ENCODE measurements at places on chromosomes 4 and X.

DNA sequence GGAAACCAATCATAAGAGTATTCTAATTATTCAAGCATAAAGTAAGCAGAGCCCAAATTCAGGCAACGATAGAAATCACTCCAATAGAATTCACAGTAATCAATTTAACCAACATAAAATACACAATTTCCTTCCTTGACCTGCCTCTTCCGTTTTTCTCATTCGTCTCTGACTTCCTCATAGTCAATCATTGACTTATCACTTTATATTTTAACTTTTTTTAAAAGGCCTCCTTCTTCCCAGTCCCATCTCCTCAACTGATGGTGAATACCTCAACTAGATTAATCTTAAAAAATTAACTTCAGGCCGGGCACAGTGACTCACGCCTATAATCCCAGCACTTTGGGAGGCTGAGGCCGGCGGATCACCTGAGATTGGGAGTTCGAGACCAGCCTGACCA, 13.3 kb downstream of the CNOT6L start:
- no peak for DNase-seq

DNA sequence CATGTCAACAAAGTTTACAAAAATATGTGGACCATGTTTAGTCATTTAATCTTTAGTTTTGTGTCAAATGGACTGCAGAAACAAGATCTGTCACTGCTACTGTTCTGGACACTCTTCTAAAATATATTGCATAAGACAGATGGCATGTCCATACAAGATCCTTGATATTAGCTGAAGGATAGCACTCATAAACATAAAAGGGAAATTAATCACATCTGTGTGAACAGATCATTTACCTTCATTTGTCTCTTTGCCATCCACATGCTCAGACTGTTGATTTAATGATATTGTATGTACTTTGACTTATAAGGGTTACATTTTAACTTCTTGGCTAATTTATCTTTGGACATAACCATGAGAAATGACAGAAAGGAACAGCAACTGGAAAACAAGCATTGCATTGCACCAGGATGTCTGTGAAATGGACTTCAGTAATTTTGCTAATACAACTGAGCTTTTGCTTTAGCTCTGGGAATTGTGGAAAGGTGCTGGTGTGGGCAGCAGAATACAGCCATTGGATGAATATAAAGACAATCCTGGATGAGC, at the start of gene UGT2B7:
TSS of gene UGT2B7 (plus strand) at position 364 of the 546 bp plus-strand sequence. CDS start at position 411, 47 bp downstream.
- no peak for DNase-seq

- DNase-seq, result no peak
Observed at GRCh38 chr4:31923634-31924033, 1203.5 kb downstream of the PCDH7 start.

DNA sequence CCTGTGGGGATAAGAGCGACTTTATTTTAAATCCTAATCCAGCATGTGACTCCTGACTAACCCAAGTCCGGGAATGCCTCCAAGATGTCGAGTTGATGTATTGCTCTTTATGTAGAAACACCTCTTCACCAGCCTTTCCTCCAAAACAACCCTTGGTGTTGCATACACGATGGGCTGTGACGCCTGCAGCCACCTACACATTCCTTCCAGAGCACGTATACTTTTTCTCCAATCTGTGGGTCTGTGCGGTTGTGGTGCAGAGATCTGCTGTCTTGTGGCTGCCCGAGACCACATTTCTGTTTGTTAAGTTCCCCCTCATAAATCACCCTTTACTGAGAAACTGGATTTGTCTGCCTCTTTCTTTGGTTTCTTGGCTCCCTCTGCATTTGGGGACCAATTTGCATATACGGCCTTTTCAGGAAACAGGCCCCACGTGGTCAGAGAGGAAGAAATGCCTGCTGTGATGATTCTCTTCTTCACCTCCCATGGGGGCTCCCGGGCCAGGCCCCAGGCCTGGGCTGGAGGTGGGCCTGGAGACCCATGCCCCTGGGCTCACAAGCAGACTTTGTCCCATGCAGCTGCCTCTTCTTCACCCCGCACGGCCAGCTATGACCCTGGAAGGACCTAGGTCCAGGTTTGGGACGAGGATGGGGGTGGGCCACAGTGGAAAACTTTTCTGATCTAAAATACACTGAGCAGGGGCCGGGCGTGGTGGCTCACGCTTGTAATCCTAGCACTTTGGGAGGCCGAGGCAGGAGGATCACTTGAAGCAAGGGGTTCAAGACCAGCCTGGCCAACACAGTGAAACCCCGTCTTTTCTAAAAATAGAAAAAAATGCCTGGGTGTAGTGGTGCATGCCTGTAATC, 21.4 kb upstream of the AFAP1 start:
- DNase-seq, result no peak

- no peak for DNase-seq
Observed at GRCh38 chrX:138771047-138771446, 59.5 kb upstream of the FGF13 start.

GRCh38 chrX:109997786-109998452, 5.0 kb upstream of the TMEM164 start:
- no peak for DNase-seq

- no peak for DNase-seq
Observed at GRCh38 chr4:30056016-30056766, 664.0 kb upstream of the PCDH7 start.

DNA sequence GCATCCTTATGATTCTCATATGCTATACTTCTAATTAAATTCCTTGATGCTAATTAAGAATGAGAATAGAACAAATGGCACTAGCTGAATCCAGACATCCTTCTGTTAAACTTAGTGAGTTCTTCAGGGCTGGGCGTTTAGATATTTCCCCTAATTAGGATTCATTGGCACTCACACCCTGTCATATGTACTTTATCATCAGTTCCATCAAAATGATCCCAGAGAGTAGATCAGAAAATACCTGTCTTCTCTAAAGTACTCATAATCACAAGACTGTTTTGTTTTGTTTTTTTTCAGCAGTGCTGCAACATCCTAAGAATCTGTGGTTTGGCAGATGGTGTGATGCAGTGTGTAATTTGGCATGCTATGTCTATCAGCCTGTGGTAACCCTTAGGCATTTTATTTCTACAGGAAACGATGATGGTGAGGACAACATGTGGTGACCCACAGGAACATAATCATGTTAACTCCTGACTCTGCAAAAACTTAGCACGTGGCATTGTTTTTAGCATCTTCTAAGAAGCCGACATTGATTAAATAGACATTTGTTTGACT, 2528.4 kb downstream of the ARAP2 start:
- no peak for DNase-seq

- DNase-seq, result no peak
Observed at GRCh38 chr4:165355900-165356300, 22.9 kb upstream of the CPE start.

- no peak for DNase-seq
Observed at GRCh38 chr4:140109292-140109691, 44.7 kb downstream of the MAML3 start.

- DNase-seq, result no peak
Observed at GRCh38 chrX:39995457-39995856, 102.3 kb downstream of the BCOR start.

- DNase-seq, result no peak
Observed at GRCh38 chr4:106201373-106201772, 114.6 kb downstream of the TBCK start.

DNA sequence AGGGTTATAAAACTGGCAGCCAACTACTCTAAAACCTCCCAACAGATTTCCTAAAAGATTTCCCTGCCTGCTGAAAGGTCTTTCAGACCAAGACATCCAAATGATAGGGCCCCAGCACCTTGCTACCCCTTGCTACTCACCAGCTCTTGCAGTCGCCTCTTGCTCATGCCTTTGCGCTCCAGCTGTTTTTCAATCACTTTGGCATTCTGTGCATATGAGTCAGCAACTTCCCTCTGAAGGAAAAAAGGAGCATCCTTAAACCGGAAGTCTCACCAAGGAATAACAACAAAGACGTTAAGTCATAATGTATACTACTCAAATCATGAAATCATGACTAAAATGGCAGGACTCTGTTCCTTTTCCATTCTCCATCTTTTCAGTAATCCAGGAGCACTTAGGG, 24.0 kb downstream of the STEEP1 start:
- DNase-seq, result no peak

- no peak for DNase-seq
Observed at GRCh38 chr4:89800527-89801103, 36.3 kb downstream of the SNCA start.

DNA sequence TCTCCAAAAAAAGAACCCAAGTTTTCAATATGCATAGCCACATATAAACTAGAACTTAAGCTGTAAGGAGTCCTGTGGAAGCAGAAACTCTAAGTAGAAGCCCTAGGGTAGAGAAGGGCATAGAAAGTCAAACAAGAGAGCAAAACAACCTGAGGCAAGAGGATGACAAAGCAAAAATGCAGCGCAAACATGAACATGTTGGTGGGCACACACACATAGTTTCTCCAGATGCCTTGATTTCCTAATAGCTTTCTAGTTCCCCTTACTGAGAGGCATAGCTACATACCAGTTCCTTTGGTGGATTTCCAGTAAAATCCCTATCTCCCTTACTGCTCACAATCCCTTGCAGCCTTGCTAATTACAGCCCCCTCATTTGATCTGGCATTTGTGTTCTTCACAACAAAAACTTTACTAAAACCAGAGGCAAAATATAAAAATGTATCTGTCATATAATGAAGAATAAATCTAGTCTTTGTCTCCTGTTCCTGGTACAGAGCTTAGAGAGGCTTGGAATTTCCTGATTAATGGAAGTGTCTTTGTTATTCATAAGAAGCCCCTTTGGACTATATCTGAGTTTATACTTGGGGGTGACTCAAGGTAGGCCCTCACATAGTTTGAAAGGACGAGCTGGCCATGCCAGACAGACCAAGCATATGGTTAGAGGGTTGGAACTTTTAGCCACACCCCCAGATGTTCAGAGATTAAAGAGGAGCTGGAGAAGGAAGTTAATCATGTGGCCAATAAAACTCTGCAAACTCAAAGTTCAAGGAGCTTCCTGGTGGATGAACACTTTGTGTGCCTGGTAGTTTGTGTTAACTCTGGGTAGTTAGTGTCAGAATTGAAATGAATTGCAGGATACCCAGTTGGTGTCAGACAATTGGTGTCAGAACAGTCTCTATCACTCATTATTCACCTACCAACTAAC, 52.7 kb upstream of the ZCCHC13 start:
- no peak for DNase-seq

GRCh38 chr4:8029689-8030088, 90.0 kb upstream of the AFAP1 start:
- DNase-seq, result no peak

- DNase-seq, result no peak
Observed at GRCh38 chrX:19440713-19441112, 74.6 kb downstream of the MAP3K15 start.

DNA sequence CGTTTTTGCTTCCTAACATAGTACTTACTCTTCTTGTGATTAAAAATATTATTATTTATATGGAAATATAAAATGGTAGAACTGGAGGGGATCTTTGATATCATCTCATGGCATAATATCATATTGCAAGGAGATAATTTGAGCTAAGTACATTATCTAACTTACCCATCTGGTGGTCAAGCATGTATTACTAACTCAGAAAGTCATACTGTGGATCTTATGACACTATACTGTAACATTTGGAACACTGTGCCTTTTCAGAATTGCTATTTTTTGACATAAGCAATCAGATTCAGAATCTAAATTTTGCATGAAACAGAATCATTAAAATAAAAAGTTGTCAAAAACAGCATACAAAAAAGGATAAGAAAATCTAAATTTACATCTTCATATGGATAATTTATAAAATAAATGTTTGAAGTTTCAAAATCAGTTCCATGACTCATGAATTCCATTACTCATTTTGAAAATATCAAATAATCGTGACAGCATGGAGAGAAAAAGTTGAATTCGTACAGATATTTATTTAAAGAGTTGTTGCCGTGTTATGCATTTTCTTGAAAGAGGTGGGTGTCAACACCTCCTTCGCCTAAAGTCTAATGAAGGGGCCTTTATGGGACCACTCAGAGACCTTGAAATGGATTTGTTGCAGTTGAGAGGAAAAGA, 928.1 kb downstream of the PDHA2 start:
- no peak for DNase-seq

- DNase-seq, result no peak
Observed at GRCh38 chr4:87805971-87806370, 6.6 kb downstream of the IBSP start.

DNA sequence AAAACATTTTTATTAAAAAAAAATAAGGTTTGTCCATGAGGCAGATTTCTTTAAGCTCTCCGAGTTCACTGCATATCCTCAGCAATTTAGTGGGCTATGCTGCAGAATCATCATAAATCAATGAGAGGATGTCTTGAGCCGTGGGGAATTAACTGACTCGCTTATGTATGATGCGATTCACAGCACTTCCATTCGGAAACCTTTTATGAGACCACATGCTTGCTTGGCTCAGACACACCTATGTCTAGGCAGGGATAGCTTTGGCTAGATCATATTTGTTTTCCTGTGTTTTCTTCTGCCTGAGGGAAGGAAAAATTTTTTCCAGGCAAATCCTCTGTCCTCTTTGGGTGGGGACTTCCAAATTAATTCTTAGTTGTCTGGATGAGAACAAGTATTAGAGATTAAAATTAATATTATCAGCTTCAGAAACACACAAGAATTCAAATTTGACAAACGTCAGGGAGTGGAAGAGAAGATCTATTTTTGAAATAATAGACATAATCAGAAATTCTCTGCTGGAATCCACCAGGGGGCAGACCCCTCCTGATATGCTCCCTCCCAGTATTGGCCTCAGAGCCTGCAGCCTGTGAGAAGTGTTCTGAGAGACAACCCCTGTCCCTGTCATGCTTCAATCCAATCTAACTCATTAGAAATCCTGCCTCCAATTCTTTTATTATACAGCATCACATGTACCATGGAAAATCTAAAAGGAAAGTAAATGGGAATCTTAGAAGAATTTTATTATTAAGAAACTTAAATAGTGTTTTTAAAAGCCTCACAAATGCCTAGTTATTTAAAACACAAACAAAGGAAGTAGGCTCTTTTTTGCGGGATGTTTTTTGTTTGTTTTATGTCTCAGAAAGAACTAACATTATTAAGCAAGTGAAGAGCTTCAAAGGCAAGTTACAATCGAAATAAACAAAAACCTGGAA, 345.1 kb upstream of the TACR3 start:
- no peak for DNase-seq

DNA sequence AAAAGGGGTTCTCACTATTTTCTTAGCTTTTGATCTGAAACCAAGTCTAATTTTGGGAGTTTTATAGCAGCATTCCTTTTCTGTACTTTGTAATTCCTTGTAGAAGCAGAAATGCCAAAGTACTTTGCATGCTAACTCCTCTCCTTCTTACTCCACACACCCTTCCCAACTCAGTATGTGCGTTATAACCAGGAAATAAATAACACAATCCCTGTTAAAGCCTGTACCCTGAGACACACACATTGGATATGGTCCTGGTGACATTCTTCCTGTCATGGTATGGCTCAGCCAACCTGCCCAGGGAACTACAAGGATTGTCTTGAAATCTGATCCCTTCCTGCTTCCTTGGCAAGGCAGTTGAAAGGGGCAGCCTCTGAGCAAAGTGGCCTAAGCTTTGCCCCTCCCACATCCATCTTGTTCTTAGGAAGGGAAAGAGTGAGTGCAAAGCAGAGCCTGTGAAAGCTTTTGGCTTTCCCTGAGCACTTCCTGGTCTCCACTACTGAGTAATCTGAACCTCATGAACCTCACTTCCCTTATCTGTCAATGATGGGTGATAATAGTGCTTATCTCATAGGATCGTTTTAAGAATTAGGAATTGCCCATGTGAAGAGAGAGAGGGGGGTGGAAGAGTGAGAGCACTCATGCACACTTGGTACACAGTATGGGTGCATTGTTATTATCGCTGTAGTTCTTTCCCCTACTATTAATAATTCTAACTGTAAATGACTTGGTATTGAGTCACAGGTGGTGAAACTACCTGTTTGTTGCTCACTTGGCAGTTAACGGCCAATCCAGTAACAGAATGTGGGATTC, 109.3 kb downstream of the AFF2 start:
- DNase-seq, result no peak

Measured in effector CD4-positive, alpha-beta T cell (primary cell).